ENCODE measurements at places on chromosomes 1 and 21.

DNA sequence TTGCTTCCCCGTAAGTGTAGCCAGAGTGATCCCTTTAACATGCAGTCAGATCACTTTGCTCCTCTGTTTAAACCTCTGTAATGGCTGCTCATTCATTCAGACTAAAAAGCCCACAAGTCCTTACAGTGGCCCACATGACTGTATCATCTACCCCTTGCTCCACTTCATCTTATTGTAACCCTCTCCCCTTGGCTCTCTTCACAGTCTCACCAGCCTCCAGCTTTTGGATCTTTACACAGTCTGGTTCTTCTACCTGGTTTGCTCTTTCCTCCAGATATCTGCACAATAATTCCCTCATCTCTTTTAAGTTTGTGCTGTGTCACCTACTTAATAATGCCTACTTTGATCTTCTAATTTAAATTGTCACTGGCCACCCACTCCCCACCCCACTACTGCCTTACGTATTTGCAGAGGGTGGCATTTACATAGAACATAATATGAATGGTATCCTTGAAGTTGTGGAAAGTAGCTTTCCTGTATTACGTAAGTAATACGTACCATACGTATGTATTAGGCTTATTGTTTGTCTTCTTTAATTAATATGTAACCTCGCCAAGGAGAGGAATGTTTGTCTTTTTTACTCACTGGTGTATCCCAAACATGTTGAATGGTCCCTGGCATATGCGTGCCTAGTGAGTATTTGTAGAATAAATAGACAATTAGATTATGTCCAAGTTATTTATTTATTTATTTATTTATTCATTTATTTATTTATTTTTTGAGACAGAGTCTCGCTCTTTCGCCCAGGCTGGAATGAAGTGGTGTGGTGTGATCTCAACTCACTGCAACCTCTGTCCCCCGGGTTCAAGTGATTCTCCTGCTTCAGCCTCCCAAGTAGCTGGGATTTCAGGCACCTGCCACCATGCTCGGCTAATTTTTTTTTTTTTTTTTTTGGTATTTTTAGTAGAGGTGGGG lies 48.6 kb downstream of the TSNAX start:
- DNase-seq = no peak

- DNase-seq = no peak
Observed at GRCh38 chr21:43306911-43307676, 119.8 kb downstream of the SIK1 start.

DNA sequence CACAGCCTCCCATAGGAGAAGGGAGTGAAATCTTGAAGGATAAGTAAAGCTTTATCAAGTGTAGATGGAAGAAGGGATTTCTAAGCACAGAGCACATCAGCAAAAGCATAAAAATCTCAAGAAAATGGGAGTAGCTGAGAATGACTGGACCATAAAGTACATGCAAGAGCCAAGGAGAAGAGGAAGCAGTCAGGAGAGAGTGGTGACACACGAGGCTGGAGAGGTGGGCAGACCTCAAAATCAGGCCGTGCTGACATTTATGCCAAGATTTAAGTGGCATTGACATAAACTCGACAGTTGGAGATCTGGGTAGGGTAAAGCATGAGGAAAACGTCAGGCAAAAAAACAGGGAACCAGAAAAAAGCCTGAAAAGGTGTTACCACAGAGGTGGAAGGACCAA lies 62.3 kb downstream of the GFI1 start:
- no peak for DNase-seq

DNA sequence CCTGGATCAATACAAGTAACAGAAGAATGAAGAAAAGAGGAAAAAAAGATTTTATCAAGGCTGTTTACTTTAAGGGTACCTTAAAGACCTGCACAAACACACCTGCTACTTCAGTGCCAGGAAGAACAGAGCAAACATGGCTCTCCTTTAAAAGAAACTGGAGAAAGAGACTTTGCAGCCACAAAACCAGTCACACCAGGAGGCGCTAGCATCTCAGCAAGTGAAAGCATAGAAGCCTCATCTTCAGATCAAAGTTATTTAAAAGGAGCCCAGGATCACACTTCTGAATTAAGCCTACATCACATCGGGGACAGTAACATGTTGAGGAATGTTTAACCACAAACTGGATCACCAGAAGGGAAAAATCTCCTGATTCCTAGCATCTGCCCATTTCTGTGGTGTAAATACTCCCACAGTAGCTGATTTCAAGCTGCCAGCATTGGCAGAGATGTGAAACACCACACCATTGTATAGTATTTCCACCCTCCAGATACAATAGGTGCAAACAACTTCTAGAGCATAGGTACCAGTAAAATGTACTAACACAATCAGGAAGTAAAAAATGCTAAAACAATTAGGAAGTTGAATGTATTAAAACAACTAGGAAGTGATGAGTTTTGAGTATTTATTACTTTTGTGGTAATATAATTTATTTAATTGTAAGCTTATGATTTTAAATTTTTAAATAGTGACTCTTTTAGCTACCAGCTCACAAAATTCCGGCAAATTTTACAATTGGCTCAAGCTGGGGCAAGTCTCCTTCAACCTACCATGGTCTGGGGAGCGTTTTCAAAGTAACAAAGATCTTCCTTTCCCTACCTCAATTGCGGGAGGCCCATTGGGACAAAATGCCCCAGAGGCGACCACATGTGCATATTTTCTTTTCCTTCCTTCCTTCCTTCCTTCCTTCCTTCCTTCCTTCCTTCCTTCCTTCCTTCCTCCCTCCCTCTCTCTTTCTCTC lies 105.3 kb upstream of the CLDN14 start:
- peak; percentile 17 for DNase-seq

DNA sequence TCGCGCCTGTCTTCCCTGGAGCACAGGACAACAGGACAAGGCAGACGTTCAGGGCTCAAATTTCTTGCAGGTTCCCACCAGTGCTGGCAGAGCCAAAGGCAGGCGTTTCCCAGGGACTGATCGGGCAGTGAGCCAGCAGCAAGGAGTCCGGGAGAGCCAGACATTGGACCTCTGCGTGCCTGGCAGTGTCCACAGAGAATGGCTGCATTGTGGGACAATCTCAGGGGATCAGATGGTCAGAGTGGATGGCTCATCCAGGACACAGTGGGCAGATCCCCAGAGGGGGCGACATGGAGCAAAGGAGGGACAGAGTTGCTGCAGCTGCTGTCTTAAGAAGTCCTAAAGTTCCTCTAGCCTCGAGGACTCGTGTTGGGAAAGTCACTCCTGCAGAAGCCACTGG lies 4.6 kb downstream of the TMEM63A start:
- DNase-seq = no peak

- DNase-seq = no peak
Observed at GRCh38 chr1:3503525-3503886, 49.0 kb downstream of the ARHGEF16 start.

- no peak for DNase-seq
Observed at GRCh38 chr1:213070406-213070805, 19.4 kb downstream of the RPS6KC1 start.

- no peak for DNase-seq
Observed at GRCh38 chr1:26404641-26405040, 6.0 kb upstream of the LIN28A start.

GRCh38 chr1:226800763-226801380 lies 61.8 kb upstream of the ITPKB start:
- no peak for DNase-seq

DNA sequence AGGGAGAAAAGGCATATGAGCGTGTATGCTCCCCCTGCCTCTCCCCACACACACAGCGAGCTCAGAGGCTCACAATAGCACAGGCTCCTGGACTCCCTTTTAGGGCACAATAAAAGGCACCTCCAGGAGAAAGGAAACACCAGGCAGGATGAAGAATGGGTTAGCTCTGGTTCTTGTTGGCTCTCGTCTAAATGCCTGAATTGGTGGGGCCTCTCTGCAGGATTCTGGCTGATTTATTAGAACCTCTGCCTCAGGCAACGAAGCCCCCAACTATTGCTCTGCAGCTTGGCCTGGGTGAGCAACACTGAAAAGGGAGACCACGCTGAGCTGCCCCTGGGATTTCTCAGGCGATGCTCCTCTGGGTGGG lies 590.9 kb upstream of the PLXNA2 start:
- no peak for DNase-seq

DNA sequence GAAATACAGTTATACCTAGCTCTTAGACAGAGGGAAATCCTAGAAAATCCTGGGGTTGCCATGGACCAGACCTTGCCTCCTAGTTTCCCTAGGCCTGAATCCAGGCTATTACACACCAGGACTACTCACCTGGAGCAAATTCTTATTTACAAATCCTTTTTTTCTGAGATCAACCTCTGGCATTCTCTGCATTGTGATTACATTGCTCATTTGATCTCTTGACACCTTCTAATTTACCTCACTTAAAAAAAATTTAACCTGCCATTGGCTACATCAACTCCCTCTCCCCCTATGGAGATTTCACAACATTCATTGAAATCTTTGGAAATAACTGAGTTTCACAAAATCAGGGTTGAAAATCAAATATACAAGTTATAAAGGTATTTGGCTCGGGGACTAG lies 2.9 kb upstream of the C1orf105 start:
- no peak for DNase-seq

- DNase-seq = no peak
Observed at GRCh38 chr1:113219377-113219776, 146.4 kb downstream of the LRIG2 start.

DNA sequence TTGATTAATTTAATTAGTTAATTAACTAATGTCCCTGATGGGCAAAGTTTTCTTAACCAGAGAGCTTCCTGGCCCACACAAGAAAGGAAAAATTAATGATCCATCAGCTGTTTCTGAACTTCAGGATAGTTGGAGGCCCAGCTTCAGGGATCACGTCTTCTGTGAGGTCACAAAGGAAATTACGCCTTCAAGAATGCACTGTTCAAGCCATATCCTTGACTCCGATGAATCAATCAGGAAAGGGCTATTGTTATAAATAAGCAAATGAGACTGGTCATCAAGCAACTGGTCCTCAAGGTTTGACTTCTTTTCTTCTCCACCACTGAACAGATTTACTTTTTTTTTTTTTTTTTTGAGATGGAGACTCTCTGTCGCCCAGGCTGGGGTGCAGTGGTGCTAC lies 40.6 kb downstream of the TCP10L start:
- DNase-seq = no peak

- peak; percentile 4 for DNase-seq
Observed at GRCh38 chr1:65958561-65959350, 166.1 kb downstream of the PDE4B start.

- no peak for DNase-seq
Observed at GRCh38 chr1:82837766-82838465, 1037.2 kb downstream of the ADGRL2 start.

DNA sequence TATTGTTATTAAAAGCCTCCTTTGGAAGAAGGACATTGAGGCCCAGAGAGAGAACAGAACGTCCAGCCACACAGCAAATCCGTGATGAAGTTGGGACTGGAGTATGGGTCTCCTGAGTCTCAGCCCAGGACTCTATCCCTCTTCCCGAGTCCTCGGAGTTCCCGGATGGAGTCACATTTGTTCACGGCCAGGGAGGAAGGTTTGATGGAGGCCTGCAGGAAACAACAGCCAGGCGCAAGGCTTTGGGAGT lies 357 bp upstream of the TXLNA start:
- DNase-seq = no peak

DNA sequence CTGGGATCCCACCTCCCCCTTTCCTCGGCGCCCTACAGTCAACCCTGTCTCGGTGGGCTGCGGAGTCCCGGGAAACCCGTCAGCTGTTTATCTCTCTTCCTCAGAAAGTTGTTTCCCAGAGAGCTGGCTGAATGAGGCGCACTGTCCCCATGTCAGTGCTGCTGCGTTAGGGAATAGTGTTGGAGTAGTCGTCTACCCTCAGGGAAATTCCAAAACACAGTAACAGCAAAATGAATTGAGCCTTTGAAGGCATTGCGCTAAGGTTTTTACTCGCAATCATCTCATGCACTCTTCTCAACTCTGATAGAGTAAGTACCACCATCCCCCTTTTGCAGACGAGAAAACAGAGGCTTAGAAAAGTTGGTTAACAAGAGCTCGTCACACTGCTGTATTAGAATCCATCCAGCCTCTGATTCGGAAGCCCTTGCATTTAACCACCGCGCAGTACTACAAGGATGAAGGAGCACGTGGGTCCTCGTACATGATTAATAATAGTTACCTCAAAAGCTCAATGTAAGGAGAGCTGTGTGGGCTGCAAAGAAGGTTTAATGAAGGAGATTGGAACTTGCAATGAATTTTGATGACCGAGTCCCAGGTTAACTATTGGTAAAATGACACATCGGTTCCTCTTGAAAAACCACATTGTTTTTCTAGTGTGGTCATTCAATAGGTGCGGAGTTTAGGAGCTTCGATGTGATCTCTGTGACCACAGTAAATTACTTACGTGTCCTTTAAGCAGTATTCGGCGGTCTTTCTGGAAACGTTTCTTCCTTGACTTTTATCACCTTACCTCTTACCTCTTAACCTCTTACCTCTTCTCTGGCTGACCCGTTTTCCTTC lies 788 bp upstream of the EDEM3 start:
- DNase-seq = peak; percentile 5

- no peak for DNase-seq
Observed at GRCh38 chr1:109636201-109636952, 16.7 kb downstream of the AMPD2 start.

DNA sequence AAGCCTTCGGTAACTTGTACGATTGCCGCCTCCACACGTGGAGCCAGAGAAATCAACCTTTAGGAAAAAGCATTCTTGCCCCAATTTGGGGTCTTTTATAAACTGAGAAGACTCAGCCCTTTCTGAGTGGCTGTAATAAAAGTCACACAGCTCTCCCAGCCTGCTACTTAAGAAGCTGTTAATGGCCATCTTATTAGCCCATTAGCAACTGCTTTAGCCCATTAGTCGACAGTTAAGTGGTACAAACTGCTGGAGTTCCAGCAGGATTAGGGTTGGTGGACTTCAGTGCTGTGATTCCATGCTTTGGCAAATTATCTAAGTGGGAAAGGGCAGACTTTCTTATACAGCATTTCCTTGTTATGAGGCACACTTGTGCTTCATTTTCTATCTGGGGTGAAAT lies 461.3 kb downstream of the RPS6KC1 start:
- no peak for DNase-seq
